ENCODE measurements at places on chromosomes 12 and 14. TPM values are rescaled to one million over a fixed set of nuclear protein-coding genes. Genes with fewer than 3 reads are reported as not detected.

Gene LMNTD1
- total RNA-seq, result 0.75 TPM

Gene SLC5A8
- not detected for total RNA-seq

DNA sequence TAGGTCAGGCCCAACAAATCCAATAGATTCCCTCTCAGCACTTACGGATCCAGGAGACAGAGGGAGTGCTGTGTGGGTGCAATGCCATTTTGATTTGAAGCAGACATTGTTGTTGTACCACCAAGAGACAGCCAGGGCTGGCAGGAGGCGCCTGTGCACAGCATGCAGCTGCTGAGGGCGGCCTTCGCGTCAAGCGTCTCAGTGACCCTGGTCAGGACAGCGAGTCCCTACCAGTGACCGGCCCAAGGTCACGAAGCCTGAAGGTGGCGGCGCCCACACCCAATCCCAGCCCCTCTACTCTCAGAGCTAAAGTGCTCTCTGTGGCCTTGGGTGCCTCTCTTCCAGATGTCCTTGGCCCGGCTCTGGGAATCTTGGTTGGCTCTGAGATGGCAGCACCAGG, 40.5 kb downstream of the PRMT8 start:
- no peak for DNase-seq

DNA sequence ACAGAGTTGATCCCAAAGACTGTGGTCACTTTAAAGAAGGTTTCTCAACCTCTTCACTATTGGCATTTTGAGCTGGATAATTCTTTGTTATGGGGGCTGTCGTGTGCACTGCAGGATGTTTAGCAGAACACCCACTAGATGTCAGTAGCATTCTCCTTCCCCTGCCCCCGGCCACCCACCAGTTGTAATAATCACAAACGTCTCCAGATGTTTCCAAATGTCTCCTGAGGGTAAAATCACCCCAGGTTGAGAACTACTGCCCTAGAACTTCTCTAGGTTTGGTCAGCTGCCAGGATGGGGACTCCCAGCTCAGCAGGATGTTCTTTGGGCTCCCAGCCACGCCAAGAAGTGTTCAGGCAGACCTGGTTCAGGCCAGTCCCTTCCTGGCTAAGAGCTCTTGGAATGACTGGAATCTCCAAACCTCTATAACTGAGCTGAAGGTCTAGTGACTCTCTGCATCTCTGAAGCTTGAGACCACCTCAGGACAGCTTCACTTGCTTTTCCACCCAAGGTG, 12.5 kb upstream of the AJUBA start:
- DNase-seq, result no peak

DNA sequence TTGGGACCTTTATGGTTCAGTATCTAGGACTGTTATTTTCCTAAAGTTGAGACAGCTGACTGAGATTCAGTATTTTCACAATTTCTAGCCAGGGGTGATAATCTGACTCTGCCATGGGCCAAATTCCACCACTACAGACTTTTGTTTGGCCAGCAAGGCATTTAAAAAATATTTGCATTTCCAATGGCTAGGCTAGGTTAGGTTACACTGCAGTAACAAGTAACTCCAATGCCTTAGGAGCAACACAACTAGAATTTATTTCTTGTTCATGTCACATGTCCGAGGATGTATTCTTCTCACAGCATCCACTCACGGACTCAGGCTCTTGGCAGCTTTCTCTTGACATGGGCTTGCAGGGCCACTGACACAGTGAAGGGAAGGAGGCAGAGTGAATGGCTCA, 83.0 kb downstream of the CPSF2 start:
- no peak for DNase-seq

Gene TSHR
- not detected for total RNA-seq

GRCh38 chr12:27331291-27331926, 1.2 kb upstream of the BMAL2 start:
- no peak for DNase-seq

DNA sequence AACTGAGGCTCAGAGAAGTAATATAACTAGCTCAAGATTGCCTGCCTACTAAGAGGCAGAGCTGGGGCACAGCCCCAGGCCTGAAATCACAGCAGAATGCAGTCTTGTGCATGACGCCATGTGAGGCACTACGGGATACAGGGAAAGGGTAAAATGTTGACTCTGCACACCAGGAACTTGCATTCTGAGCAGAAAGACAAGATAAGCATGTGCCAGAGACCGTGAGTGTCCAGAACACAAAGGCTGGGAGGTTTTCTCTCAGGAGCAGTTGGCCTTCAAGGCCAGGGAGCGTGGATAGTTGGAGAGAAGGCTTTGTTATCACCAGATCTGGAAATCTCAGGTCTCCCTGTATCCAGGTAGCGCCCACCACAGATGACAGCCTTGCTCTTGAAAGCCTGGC, 23.2 kb upstream of the MLEC start:
- no peak for DNase-seq

Gene CACNA2D4
- total RNA-seq, result 3.3 TPM

DNA sequence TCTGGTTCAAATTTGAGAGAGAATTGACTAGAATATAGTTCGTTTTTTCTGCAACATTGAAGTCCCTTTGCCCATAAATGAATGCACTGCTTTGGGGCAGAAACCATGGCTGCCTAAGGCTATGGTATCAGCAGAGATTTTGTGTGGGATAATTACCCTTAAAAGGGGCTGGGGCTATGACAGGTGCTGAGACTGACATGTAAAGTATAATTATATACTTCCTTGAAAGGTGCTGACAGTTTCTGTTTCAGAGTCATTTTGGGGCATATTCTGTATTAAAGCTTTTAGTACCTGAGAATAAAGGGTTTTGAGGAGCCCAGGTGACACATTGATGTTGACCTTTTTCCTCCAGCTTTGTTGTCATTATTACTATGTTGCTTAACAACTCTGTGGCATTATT, 150.3 kb upstream of the PTPRQ start:
- no peak for DNase-seq

DNA sequence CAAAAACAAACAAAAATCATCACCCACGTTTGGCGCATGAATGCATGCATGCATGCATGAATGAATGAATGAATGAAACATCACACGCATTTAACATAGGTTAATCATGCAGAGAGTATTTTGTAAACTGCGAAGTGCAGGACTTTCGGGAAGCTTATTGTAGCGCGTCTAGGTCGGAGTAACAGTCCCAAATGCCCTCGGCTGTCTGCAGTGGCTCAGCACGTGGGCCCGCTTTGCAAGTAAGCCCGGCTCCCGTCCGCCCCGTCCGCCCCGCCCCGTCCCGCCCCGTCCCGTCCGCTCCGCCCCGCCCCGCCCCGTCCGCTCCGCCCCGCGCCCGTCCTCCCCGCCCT, 263 bp upstream of the IFT81 start:
- DNase-seq, result no peak

DNA sequence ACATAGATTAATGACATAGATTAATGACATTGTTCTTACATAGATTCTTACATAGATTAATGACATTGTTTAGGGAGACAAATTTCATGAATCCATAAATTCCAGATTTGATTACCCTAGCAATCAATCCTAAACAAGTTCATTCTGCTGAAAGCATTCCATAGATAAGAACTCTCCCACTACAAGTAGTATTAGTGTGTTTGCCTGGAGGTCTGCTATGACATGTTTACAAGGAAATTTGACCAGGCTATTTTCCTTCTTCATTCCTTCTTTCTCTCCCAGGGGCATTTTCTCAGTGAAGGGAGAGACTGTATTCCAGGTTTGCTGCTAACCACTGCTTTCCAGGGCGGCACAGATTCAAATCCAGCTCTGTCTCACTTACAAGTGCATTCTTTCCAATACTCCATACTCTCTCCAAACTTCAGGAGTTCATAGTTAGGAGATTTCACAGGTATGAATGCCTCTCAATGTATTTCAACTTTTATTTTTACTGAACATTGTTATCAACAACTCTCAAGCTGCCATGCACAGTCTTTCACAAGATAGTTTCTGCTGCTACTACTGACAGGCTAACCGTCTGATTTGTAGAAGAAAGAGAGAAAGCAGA, 134.5 kb downstream of the SLC38A1 start:
- DNase-seq, result no peak

Gene KRT78
- total RNA-seq, result 0.33 TPM

Gene B4GALNT3
- total RNA-seq, result 0.71 TPM
